ENCODE measurements at places on chromosomes 6 and 20.

DNA sequence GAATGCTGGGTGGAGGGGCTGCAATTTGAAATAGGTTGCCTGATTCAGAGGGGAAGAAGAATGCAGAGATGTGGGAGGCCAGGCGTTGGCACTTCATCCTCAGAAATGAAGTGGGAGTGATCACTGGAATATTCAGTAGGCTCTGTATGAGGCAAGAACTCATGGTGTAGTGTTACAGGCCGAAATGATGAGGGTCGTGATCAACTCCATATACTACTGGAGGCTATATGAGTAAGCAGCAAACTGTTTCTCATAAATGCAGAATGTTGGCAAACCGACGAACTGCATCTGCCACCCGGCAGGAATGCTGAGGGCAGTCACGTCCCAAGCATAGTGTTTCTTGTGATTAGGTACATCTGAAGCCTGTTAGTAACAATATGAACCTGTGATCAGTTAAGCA, 12.7 kb downstream of the KCNS1 start:
- DNase-seq, result no peak

DNA sequence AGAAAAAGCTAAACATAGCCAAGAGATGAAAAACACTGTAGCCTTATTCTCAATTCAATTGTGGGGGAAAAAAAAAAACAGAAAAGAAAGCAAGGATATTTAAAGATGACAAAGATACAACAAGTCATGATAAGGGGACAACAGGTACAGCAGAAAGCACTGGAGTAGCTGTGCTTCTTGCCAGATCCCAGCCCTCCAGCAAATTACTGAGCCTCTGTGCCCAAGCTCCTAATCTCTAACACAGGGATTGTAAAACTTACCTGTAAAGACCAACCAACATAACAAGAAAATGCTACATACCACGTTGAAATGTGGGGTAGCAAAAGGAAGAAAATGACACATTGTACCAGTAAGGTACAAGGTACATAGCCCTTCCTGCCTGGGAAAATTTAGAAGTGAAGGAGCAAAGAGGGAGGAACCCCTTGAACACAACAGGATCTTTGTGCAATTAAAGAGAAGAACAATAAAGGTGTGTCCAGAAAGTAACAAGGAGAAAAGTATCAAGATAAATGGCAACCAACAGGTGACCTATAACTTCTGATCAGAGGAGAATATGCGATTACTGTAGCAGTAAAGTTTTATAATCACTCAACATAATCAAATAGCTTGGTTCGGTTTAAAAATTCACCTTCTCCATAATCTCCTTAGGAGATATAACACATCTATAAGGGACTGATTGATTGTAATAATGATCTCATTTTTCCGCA, 30.6 kb downstream of the PREP start:
- no peak for DNase-seq

GRCh38 chr6:70343313-70343712, 40.4 kb upstream of the COL9A1 start:
- DNase-seq, result no peak

DNA sequence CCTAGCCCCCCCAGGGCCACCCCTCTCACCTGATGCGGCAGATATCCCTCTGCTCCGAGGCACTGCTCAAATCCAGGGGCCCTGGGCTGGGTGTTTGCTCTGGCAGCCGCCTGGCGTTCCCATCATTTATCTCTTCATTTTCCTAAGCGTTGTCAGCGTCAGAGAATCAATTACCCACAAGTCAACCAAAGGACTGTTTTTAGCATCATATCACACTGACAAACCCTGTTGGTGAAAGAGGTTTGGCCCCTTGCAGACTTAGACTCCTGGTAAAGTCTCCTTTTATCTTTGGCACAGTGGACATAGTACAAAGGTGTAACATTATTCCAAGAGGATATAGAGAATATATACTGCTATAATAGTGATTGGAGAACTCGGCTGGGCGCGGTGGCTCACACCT, at the start of gene GHRH:
Gene GHRH, minus strand, starts transcription at position 101 of the 400 bp plus-strand sequence. CDS start 4,925 bp downstream, outside the sequence.
- DNase-seq, result no peak

GRCh38 chr20:57440678-57441509, 49.7 kb downstream of the RBM38 start:
- no peak for DNase-seq

GRCh38 chr6:108341372-108341771, 46.5 kb downstream of the AFG1L start:
- DNase-seq, result no peak

DNA sequence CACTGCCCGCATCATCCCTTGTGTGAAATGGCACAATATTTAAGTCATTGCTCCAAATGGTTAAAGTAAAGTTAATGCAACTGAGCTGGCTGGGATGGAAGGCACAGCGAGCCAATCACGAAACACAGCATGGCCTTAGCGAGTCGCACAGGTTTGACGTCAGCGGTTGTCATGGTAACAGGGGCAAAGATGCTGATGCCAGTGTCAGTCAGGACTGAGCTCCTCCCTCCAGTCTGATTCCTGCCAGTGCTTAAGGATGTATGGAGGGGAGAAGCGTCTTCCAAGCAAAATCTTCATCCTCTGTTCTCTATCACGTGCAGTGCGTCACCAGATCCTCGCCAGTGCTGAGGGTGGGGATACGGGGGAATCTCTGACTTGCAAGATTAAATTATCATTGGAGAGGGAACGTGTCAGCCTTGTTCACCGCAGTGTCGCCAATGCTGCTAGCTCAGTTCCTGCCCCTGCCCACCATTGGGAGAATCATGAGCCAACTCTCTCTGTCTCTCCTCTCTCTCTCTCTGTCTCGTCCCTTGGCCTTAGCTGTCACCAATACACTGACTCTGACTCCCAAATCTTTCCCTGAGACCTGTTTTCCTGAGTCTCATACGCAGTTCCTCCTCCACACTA, 24.5 kb downstream of the TSPYL4 start:
- no peak for DNase-seq

GRCh38 chr6:23823421-23823820, 302.6 kb upstream of the NRSN1 start:
- no peak for DNase-seq

GRCh38 chr20:57395111-57395966, 4.1 kb downstream of the RBM38 start:
- no peak for DNase-seq

DNA sequence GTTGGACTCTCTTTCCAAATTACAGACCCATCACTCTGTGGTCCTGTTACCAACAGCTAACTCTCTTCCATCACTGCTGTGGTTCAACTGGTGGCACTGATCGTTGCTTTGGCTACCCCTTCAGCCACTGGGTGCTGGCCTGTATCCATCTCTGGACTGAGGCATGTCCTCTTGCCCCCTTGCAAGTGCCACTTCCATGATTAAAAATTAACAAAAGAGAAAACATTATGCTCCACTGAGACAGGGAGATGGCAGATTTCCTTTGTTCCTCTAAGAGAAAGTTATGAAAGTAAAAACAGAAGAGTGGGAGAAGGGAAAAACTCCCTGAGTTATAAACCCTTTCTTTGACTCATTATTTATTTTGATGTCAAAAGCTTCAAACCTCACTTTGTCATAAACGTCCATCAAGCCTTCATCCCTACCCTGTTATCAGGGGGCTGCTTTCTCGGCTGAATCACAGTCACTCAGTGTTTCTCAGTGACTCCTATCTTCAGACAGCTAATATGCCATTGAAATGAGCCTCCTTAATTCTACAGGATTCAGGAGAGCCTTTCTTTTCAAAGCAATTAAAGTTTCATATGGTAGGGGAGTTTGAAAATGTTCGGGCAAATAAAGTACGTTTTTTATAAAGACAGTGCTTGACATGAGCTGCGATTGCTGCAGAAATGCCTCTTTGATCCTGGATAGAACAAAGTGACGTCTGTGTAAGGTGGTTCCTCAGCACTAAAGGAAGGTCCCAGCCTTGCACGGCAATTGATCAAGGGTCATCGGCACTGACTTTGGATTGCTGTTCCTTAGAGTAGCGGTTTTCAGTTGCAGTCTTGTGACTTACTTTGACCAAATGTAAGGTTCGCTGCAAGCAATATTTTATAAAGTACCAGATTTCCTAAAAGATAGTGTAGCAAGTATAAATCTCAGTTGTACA, 49.9 kb upstream of the PBOV1 start:
- no peak for DNase-seq

DNA sequence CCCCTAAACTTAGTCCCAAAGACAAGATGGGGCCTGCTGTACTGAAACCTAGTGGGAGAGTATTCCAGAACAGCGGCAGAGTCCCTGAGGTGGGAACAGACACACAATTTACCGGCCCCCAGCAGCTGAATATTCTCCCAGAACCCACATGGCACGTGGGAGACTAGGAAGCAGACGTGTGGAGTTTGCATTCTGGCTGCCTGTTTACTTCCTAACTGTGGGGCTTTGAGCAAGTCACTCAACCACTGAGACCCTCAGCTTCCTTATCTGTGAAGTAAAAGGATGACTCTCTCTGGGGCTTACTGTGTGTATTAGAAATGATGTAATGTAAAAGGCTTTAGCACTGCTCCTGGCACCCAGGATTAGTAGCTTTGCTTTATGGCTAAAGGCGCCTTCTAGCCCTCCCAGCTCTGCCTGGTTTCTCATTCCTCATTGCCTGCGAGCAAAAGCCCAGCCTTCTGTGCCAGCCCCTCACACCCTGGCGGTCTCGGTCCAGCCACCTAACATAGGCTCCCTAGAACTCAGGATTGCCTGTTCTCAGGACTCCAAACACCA, 353.1 kb downstream of the CDC5L start:
- no peak for DNase-seq

GRCh38 chr6:150211700-150212511, 69.1 kb downstream of the PPP1R14C start:
- no peak for DNase-seq

DNA sequence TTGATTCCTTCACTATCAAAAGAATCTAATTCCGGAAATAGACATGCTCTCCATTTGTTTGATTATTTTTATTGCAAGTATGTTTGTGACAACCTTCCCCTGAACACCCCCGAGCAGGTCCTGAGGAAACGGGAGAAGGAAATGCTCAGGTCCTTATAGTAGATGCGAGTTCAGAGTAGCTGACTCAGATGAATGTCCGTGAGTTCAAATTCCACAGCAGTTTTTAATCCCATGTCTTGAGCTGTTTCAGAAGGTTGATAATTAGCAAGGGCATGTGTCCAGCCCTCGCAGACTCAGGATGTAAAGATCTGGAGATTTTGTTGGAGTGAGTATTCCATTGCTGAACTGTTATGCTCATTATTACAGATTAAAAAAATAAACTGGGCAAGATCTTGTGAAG, 169.3 kb downstream of the BCAS1 start:
- no peak for DNase-seq

- DNase-seq, result no peak
These were observed 148.7 kb downstream of the PRL start for GRCh38 chr6:22147921-22148776.

DNA sequence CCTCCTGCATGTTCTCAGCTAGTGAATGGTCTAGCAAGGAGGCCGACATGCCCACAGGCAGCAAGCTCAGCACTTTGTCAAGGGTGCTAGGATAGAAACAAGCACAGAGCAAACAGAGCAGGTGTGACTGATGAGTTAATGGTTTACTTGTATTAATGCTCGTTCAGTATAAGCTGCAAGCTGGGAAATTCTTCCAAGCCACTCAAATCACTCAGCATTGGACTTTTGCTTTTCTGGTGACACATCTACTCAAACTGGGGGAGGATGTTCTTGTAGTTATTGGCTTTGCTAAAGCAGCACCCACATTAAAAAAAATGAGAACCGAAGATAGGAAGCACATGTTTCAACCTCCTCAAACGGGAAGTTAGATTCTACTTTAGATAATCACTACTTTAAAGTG, 43.1 kb upstream of the NEDD9 start:
- peak; percentile 30 for DNase-seq

DNA sequence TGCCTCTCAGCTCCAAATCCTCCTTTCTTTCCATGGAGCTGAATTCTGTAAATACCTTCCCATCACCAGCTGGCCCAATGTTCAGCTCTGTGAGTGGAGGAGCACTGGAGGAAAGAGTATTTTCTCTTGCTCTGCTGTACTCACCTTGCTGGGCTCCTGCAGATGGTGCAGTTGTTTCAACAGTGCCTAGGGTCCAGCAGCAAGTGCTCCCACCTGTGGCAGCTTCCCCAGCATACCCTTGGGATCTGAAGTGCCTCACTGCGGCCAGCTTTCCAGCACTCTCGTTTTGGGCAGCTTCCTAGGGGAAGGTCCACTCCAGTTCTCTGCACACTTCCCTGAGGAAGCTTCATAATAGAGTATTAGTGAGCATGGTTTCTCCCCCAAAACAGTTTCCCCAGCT, 170.9 kb downstream of the ARHGAP18 start:
- no peak for DNase-seq

GRCh38 chr20:18014411-18014810, 43.3 kb downstream of the OVOL2 start:
- DNase-seq, result no peak

- DNase-seq, result no peak
These were observed 664.7 kb downstream of the RFPL4B start for GRCh38 chr6:113011801-113012200.

DNA sequence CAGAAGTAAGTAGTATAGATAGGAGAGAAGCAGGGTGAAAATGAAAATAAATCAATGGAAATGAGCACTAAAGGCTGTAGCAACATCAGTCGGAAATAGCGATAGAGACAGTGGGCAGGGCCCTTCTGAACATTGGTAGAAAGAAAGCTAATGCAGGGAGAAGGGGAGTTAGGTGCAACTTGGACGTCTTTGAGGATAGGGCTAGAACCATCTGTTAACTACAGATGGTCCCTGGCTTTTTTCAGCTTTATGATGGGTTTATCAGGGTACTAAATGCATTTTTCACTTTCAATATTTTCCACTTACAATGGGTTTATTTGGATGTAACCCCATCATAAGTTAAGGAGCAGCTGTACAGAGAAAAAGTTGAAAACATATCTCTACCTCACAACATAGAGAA, 72.8 kb upstream of the CNR1 start:
- DNase-seq, result no peak

DNA sequence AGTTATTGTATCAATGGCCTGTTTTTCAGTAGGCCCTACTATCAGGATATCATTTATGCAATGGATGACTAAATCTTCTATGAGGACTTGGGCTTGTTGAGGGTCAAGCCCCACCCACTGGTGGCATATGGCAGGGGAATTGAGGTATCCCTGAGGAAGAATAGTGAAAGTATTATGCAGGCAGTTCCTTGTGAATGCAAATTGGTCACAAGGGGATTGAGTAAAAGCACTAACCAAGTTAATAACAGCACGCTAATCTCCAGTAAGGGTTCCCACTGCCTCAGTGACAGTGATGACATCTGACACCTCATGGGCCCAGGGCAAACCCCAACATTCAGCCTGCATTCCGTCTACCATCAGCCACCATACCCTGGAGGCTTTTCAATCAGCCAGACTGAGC, 14.9 kb downstream of the BPIFA1 start:
- DNase-seq, result no peak

GRCh38 chr6:122009000-122009350, 390.5 kb upstream of the HSF2 start:
- no peak for DNase-seq

DNA sequence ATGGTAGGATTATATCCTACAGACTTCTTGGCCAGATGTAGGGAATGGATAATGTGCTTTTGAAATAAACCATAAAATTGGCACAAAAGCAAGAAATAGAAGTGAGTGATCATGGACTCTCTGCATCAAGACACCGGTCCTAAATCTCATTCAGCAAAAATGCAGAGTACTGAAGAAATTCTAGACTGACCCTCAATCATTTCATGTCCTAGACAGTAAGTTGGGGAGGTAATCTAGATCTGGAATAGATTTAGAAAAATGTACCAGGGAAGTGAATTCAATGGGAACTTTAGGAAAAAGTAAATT, 69.7 kb upstream of the ADTRP start:
- no peak for DNase-seq
